ENCODE measurements at places on chromosomes 16 and 17. TPM values are rescaled to one million over a fixed set of nuclear protein-coding genes. Genes with fewer than 3 reads are reported as not detected.

CLEC16A gene
- total RNA-seq = 20.1 TPM

ARMC7 gene
- 2.8 TPM for total RNA-seq

PLXDC1 gene
- total RNA-seq = not detected

SLC16A11 gene
- total RNA-seq = 0.11 TPM

HSF5 gene
- not detected for total RNA-seq

PLA2G15 gene
- 38.0 TPM for total RNA-seq

OTOA gene
- under 0.01 TPM for total RNA-seq

KRTAP4-5 gene
- not detected for total RNA-seq

LITAFD gene
- not detected for total RNA-seq

SKAP1 gene
- total RNA-seq = not detected

CACNA1H gene
- total RNA-seq = 22.6 TPM

TEX14 gene
- 0.11 TPM for total RNA-seq

CDRT4 gene
- total RNA-seq = 4.1 TPM

MT1E gene
- 132 TPM for total RNA-seq

ORC6 gene
- total RNA-seq = 23.1 TPM

HERPUD1 gene
- total RNA-seq = 367 TPM

MARVELD3 gene
- total RNA-seq = not detected

CRHR1 gene
- total RNA-seq = not detected

MIF4GD gene
- 8.3 TPM for total RNA-seq

PRSS21 gene
- 3.4 TPM for total RNA-seq

CLCN7 gene
- total RNA-seq = 64.7 TPM

OTOP2 gene
- not detected for total RNA-seq

MT3 gene
- 0.44 TPM for total RNA-seq

TBX2 gene
- 21.0 TPM for total RNA-seq

TBC1D3E gene
- not detected for total RNA-seq

MYADML2 gene
- total RNA-seq = not detected

GAA gene
- 13.6 TPM for total RNA-seq

LGALS9C gene
- total RNA-seq = not detected
